CD4-positive, alpha-beta T cell treated with Interleukin-15 for 4 hours (primary cell): ENCODE measurements at places on chromosomes 3 and 15.

- no peak for DNase-seq
Observed at GRCh38 chr15:49084285-49084570, 38.0 kb upstream of the SECISBP2L start.

- no peak for DNase-seq
Observed at GRCh38 chr3:194061421-194062030, 74.4 kb upstream of the HES1 start.

GRCh38 chr3:43206632-43207031, 79.7 kb upstream of the SNRK start:
- DNase-seq, result no peak

DNA sequence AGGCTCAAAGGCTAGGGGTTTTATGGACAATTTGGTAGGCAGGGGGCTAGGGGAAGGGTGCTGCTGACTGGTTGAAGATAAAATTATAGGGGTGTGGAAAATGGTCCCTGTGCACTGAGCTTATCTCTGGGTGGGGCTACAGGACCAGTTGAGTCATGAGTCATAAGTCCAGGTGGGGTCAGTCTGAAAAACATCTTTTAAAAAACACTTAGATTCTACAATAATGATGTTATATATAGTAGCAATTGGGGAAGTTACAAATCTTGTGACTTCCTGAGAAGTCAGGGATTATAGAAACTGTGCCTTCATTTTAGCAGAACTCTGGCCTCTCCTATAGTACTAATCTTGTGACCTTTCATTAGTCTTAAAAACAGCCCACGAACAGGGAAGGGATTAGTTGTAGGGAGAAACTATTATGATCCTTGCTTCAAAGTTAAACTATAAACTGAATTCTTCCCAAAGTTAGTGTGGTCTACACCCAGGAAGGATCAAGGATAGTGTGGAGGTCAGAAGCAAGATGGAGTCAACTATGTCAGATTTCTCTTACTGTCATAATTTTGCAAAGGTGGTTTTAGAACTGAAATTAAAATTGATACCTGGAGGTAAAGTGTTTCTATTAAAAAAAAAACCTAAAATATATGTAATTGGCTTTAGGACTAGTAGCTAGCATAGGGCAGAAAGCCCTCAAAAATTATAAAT, 130.1 kb downstream of the P2RY1 start:
- DNase-seq, result no peak

- no peak for DNase-seq
Observed at GRCh38 chr3:65714134-65714533, 324.6 kb downstream of the MAGI1 start.

- DNase-seq, result no peak
Observed at GRCh38 chr3:161393803-161394202, 22.5 kb upstream of the SPTSSB start.

DNA sequence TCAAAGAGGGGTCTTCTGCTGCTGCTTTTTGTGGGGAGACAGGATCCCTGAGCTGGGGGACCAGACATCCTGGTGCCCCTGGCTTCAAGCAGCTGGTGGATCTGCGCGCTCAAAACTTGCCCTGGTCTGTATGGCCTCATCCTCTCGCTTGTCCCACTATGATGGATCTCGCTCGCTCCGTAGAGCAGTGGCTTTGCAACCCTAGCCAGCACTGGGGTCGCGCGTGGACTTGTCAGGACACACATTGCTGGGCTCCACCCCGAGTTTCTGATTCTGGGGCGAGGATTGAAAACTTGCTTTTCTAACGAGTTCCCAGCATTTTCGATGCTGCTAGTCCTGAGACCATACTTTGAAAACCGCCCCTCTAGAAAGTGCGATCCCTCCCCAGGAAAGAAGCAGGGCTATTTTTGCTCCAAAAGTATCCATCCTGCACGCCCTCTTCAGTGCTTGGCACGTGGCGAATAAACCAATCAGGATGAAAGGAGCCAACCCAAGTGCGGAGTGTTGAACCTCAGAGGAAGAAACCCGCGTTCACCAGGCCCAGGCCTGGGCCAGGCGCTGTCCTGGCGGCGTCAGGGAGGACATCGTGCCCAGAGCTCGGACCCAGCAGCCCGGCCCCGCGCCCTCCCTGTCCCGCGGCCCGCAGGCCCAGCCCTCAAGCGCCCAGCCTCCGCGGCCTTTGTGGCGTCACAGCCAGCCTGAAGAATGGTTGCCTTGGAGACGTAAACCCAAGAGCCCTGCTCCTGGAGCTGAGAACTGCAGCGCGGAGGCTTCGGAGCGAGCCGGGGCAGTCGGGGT, at the start of gene CFAP100:
TSS of gene CFAP100 (plus strand) at position 731 of the 798 bp plus-strand sequence. CDS start 1,092 bp downstream, outside the sequence.
- no peak for DNase-seq

DNA sequence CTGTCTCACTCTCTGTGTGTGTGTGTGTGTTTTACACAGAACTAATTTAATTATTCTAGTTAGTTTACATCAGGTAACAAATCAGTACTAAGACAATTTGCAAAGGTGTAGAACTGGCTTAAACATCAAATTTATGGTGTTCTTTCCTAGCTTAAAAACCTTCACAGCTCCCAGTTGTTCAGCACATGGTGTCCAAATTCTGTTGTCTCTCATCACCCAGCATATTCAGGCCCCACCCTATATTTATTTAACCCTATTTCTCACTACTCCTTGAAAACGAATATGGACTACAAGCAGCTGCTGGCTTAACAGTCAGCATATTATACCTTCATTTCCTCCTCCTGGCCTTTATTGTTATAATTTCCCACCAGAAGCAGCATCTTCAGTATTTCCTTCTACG, 1.2 kb downstream of the IL20RB start:
- no peak for DNase-seq

DNA sequence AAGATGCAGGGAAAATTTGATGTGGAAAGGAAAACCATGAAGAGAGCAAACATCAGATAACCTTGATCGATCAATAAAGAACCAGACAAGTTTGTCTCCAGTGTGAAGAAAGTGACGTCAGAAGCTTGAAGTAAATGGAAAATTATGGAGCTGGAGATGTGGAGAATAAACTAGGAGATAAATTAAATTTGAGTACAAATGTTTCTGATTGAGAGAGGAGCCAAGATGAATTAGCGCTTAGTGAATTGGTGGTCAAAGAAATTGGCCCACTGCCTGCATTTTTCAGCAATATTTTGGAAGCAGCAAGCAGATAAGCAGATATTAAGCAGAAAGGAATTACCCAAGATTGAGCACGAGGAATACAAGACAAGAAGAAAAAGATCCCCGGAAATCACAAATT, 567.3 kb upstream of the ZNF385D start:
- no peak for DNase-seq

DNA sequence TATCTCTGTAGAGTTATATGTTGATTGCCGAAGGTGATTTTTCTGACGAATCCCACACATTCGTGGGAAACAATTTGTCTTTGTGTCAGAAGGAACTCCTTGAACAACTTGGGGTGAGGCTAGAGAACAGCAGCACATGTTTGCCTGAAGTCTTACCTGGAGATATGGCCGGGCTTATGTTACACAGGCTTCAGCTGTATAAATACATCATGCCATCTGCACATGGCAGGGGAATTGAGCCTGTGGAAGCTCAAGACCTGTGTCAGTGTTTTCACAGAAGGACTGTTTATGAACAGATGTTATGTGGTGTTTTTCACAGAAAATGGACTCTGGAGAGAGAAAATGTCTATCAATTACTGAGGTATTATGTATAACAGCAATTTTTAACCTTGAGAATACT, 203.6 kb upstream of the MDFIC2 start:
- DNase-seq, result no peak

GRCh38 chr3:138364356-138365252, 16.2 kb downstream of the MRAS start:
- no peak for DNase-seq

GRCh38 chr3:132660811-132661070, 612 bp downstream of the UBA5 start:
- no peak for DNase-seq

- peak; percentile 48 for DNase-seq
Observed at GRCh38 chr3:152402695-152403451, 134.1 kb downstream of the MBNL1 start.

DNA sequence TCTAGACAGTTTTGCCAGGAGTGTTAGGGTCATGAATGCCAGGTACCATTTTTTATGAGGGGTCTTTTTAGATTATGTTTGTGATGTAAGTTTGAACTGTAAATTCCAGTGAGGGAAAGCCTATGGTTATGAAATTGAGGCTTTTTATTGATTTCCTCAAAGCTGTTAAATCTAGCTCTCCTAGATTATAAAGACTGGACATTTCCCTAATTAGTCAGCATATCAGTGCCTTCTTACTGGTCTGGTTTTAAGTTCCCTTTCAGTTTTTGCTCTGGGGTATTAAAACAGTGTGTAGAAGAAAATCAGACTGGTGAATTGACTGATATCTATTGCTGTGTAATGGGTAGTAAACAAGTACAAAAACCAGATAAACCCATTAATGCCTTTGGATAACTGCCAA, 39.2 kb downstream of the LRRC49 start:
- DNase-seq, result no peak

GRCh38 chr15:83658430-83659416, 4.8 kb downstream of the ADAMTSL3 start:
- no peak for DNase-seq

- DNase-seq, result no peak
Observed at GRCh38 chr15:42692536-42692935, 44.4 kb downstream of the CDAN1 start.

DNA sequence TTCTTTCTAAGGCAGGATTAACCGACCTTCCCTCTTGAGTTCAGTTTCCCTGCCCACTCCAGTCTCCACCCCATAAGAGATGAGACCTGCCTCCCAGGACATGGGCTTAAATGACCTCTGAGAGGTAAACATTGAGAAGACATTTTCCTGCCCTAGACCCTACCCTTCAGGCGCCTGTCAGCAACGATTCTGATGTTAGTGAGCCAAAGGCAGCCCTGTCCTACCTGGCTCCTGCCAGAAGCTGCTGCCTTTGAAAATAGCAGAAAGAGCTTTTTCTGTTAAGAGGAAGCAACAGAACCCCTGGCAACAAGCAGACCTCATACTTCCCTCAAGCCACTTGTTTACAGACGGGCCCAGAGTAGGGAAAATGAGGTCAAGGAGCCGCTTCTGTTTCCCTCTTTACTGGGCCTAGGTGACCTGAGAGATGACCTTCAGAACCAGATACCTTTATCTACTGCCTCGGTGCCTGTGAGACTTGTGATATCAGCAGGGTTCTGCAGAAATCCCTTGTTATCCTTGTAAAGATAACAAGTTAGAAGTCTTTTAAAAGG, 52.0 kb downstream of the CD200R1L start:
- no peak for DNase-seq

DNA sequence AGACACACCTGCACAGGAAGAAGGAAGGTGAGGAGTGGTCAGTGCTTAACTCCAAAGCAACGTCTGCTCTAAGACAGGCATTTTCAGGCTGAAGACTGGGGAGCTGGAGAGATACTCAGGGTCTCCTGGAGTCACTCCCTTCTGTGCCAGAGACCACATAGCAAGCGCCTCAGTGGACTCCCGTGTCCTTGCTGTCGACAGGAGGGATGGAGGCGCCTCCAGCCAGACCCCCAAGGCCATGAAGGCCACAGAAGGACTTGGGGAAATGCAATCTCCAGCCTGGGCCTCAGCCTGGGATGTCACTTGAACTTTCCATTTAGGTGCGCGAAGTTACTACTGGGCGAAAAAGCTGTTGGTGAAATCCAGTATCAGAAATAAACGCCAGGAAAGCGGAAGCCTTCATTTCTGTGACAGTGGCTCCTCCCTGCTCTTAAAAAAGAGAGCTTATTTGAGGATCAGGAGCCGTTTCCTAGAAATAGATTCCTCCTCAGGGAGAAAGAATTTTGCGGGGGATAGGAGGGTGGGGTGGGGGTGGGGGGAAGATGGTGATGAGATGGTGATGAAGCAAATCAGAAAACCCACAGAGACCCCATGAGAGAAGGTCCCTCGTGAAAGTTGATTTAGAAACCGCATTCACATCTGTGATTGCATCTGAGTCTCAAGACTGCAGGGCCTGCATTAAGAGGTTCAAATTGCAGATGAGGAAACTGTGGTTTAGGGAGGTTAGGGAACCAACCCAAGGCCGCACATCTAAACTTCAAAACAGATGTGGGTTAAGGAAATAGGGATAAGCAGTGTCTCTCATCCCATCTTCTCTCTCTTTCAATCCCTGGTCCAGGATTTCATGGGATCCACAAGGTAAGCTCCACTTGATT, 78.8 kb downstream of the ATP2B2 start:
- DNase-seq, result no peak

DNA sequence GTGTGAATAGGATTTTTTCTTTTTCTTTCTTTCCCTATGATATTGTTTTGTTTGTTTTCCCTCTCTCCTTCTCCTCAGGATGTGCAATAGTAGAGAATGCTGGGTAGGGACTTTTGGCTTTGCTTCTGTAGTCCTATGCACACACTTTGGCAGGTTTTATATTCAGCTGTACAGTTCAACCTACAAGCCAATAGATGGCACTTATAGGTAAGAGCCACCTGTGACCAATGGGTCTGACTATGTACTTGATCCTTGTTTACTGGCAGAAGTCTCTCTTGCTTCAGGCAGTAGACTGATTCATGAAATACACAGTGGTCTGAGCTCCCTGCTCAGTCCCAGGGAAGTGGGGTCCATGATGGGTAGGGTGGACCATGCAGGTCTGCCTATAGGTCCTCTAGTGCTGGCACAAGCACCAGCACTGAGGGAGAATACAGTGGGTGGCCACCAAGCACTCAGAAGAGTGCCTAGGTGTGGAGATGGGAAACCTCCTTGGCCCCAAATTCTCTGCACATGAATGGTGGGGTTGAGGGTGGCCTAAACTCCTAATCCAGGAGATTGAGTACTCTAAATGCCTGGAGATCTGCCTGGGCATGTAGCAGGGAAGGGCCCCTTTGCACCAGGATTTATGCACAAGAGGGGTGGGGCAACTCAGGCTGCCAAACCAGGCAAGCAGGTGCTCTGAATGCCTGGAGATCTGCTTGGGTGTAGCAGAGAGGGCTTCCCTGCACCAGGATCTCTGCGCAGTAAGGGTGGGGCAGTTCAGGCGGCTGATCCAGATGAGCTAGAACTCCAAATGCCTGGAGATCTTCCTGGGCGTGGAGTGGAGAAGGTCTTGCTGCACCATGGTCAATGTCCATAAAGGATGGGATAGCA, 176.1 kb downstream of the DOCK3 start:
- no peak for DNase-seq

DNA sequence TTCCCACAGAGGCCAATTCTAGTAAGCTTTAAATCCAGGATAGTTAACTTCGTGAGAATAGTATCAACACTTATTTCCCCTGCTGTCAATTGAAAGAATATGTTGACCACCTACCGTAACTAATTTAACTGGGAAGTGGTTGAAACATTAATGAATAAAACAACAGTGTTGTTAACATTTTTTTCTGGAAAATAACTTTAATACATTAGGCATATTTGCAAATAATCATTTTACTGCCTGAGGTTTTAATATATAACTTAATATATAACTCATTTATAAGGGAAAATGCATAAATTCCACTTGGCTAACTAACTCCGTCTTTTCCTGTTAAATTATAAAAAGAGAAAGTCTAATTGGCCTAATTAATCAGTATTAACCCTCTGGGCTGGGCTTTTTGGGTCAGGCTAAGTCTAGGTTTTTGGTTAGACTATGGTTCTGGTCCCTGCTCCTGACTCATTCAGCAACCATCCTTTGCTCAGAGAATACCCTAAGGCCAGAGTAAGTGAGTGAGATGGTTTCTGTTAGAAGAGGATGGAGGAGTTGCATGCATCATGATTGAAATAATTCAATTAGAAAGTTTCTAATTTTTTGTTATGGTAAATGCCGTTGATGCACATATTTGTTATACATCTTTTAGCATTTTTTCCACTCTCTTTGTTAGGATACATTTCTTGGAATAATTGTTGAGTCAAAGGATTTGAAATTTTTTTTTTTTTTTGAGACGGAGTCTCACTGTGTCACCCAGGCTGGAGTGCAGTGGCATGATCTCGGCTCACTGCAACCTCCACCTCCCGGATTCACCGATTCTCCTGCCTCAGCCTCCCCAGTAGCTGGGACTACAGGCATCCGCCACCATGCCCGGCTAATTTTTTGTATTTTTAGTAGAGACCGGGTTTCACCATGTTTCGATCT, 10.8 kb upstream of the SKIL start:
- no peak for DNase-seq
